Activated CD8-positive, alpha-beta memory T cell treated with anti-CD3 and anti-CD28 coated beads for 4 hours (primary cell): ENCODE measurements at places on chromosomes 6 and 20.

- no peak for DNase-seq
Measured at GRCh38 chr6:118202517-118202916, 295.5 kb downstream of the SLC35F1 start.

- no peak for DNase-seq
Measured at GRCh38 chr20:10616212-10616611, 57.6 kb downstream of the JAG1 start.

DNA sequence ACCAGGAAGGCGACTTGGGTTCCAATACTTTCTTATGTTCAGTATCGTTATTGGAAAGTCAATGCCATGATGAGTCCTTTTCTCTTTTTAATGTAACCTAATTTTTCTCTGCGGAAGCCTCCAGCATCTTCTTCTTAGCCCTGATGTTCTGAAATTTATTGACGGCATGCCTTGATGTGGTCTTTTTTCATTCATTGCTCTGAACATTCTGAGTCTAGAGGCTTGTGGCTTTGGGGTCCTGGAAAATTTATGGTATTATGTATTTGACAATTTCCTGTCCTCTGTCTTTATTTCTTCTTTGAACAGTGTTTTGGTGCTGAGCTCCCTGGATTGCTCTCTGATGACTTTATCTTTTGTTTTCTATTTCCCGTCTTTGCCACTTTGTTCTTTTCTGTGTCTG, 28.7 kb upstream of the MAS1 start:
- no peak for DNase-seq

- no peak for DNase-seq
Measured at GRCh38 chr6:116101302-116101718, 657 bp downstream of the NT5DC1 start.

- DNase-seq, result no peak
Measured at GRCh38 chr6:38116248-38116647, 296.7 kb downstream of the ZFAND3 start.

- DNase-seq, result no peak
Measured at GRCh38 chr6:31920811-31921210, 6.7 kb upstream of the C2 start.

- no peak for DNase-seq
Measured at GRCh38 chr6:118813775-118814174, 80.2 kb upstream of the ASF1A start.

DNA sequence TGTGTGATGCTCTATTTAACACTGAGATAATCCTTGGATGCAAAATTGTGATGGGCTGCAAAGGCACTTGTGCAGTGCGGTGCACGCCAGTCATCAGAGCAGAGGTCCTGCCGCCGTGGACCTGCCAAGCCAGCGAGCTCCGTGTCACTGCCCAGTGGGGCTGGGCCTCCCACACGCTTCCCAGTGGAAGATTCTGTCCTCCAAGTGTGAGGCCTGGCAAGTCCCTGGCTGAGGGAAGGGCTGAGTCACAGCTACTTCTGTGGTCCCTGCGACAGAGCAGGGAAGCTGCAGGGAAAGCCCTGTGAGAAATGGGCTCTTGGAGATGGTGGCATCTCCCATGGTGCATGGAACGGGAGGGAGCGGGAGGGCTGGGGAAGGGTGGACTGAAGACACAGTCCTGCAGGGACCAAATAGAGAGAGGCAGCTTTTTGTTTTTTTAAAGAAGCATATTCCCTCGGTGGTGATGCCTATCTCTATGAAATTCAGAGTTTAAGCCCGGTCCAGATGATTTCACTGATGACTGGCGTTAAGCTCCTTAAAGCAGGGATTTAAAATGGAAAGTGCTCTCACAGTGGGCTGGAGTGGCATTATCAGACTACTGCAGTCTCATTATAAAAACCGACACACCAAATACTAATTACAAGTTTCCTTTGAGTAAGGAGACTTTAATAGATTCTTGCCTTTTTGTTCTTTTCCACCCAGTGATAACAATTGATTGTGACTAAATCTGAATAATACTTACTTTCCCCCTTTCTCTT, 413.7 kb downstream of the QKI start:
- DNase-seq, result no peak

DNA sequence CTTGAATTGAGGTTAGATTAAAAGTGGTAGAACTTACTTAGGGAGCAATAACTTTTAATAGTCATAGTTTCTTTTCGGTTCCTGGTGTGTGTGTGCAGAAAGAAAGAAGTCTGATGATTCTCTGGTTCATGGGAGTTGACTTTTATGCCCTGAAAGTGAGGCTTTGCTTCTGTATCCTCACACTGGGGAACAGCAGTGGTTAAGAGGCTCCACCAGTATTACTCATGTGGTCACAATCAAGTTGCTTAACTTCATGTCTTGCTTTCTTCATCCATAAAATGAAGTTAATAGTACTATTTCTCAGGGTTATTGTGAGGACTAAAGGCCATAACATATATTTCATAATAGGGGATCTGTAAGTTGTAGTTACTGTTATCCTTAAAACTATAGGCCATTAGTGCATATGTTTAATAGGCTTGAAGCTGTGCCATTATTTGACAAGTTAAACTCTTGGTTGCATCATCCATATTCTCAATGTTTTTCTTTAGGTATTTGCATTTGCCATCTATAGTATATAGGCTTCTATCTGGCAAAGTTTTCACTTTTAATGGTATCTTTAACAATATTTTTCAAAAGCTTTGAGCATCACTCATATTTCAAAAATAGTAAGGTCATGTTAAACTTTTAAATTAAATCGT, 262.4 kb downstream of the PLCB1 start:
- DNase-seq, result no peak
